ENCODE measurements at places on chromosomes 3 and 15.
A peak's percentile ranks its signal among the peaks of the same experiment; 100 is the strongest.

DNA sequence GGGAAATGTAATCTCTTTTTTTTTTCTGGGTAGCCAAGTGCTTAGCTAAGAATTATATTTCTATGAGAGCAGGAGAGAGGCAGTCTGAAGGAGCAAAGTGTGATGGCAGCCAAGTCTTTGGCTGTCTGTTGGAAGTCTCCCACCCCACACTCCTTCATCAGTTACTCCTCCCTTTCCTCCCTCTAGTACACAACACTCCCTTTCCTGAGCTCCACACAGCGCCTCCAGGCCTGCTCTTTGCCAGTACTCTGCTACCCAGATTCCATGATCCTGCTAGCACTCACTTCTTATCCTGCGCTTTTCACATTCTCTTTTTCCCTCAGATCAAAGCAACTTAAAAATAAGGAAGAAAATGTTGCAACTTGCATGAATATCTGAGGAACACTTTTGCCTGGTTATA, 37.4 kb upstream of the SNRK start:
- DNase-seq: no peak

GRCh38 chr3:11554236-11554610, 89.5 kb downstream of the VGLL4 start:
- DNase-seq: no peak

- no peak for DNase-seq
Measured at GRCh38 chr3:32397941-32398340, 6.3 kb downstream of the CMTM7 start.

DNA sequence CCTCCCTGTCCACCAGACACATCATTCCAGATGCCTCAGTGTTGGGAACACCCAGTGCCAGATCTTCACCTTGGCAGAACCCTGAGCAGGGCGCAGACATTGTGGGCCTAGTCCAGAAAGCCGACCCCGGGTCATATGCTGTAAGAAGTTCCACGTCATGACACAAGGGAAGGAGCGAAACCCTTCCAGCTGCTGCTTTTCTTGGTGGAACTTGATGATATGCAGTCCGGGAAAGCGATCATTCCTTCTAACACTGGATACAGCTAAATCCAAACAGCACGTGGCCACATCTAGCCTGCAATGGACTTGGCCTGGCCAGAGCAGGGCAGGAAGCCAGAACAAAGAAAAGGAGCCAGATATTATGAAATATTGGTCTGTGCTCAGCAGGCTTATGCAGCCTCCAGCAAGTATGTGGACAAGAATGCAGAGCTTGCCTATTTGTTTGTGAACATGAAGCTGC, 22.0 kb downstream of the GASK1A start:
- no peak for DNase-seq

DNA sequence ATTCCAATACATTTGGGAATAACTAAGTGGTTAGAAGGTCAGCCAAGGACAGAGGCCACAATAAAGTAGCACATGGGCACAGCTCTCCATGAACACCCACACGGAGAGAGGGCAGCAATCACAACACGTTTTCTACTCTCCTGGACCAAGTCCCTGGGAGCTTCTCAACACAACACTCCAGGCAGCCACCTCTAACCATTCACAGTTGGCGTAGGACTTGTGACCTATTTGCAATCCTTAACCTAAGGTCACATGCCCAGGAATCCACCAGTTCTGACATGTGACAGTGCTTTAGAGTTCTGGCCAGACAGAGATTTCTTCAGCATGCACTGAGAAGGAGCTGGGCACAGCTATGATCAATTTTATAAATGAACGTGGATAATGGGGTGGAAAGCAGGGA, 280.8 kb downstream of the SHQ1 start:
- no peak for DNase-seq

GRCh38 chr3:536417-536813, 339.9 kb downstream of the CHL1 start:
- DNase-seq: no peak

DNA sequence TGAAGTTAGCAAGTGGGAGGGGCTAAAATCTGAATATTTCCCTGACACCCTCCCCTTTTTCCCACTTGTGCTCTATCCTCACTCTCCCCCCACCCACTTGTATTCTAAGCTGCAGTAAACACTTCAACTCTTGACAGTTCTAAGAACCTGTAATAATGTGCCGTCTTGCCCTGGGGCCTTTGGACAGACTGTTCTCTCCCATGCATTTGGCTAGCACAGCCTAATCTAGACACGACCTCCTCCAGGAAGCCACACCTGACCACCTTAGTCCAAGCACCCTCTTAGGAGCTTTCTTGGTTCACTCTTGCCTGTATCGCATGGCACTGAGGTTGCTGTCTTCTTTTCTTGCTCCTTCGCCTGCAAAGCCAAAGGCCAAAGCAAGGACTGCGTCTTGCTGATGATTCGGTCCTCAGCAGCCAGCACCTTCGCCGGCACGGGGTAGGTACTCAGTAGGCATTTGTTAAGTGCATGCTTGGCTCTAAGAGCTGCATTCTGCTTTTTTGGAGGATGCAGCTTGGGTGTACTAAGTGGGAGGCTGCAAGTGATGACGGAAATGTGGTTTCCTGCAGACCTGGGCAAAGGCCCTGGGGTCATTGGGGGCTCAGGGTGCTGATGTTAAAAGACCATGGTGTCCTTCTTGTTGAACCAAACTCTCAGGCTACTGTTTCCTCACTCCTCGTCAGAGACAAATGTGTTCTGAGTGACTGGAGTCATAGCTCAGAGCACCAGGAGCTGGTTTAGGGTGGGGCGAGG, 2.0 kb upstream of the ZNF710 start:
- DNase-seq: no peak

GRCh38 chr3:193850084-193850619, 257.1 kb downstream of the OPA1 start:
- DNase-seq: no peak

DNA sequence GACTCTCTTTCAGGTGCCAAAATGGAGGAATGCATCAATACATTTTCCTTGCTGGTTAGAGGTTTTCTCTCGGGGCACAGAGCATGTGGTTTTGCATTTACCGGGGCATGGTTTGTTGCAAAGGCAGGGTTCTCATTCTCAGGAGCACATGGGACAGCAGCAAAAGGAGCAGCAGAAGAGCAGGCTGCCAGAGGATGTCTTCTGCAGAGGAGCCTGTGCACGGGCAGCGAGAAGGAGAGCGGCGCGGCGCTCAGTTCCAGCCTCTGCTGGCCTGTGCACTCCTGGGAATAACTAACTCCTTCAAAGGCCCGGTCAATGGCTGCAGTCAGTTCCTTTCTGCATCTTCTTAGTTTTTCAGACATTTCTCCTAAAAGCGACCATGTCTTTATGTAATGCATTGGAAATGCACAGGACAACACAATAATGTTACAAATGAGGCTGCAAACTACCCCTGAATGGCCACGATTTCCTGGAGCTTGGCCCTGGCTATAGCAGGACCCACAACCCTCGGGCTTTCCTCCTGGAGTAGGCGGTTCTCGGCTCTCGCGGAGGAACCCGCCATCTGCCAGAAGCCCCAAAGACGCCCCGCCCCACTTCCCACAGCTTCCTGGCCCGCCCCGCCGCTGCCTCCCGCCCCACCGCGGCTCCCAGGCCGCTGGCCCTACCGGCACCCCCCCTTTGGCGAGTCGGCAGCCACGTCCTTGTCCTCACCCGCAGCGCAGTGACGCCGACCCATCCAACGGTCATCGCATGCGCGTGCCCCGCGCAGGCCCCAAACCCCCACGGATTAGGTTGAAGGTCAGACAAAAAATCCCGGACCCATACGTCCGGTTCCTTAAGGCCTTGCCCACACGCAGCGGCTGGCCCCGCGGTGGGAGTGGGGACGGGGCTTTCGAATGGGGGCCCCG, at the start of gene C3orf62:
C3orf62 (minus strand) TSS at position 758 of the 908 bp plus-strand sequence; CDS start at position 398, 360 bp downstream.
- peak; percentile 44 for DNase-seq

- no peak for DNase-seq
Measured at GRCh38 chr15:41647262-41647661, 12.9 kb upstream of the MGA start.

DNA sequence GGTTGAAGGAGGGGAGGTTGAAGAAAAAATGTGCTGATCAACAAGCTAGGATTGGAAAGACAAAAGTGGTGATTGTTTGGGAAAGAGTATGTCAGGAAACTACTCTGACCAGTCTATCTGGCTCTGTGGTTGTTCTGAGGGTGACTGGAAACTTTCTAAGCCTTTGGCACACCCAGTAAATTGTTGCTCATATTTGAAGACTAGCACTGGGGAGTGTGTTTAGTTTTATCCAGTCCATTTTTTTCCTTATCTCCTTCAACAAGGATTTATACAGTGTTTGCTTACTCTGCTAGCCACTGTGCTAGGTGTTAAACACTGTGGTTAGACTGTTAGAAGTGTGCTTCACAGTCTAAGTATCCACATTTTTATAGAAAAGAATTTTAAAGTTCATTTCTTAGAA, 28.8 kb downstream of the PPM1L start:
- no peak for DNase-seq

GRCh38 chr3:113064183-113064582, 73.4 kb downstream of the GTPBP8 start:
- no peak for DNase-seq

- no peak for DNase-seq
Measured at GRCh38 chr3:62415312-62415801, 42.0 kb upstream of the FEZF2 start.

DNA sequence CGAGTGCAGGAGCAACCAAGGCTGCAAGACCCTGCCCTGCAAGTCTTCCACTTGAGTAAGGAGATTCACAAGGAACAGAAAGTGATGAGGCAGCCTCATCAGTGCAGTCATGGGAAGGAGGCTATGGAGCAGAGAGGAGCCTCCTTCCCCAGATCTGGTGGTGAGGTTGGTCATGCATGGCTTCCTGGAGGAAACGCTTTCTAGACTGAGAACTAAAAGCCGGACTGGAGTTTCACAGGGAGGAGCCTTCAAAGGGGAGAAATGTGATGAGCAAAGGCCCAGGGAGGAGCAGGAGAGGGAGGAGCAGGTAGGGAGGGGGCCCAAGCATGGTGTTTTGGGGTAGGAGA, 139.9 kb downstream of the SRGAP3 start:
- DNase-seq: no peak

DNA sequence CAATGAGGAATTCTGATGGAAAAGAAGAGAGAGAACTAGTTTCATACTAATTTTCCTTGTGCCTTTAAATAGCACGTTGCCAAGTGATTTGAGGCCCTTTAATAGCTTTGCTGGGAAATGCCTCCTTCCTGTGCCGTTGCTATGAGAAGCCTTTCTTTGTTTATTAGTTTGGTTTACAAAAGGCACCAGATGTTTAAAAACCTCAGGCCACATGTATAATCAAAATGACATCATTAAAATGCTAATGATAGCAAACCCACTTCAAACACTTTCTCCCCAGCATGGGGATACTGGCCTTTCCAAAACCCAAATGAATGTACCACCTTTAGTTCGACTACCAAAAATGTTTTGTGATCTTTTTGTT, 50.0 kb upstream of the TBC1D23 start:
- DNase-seq: no peak

DNA sequence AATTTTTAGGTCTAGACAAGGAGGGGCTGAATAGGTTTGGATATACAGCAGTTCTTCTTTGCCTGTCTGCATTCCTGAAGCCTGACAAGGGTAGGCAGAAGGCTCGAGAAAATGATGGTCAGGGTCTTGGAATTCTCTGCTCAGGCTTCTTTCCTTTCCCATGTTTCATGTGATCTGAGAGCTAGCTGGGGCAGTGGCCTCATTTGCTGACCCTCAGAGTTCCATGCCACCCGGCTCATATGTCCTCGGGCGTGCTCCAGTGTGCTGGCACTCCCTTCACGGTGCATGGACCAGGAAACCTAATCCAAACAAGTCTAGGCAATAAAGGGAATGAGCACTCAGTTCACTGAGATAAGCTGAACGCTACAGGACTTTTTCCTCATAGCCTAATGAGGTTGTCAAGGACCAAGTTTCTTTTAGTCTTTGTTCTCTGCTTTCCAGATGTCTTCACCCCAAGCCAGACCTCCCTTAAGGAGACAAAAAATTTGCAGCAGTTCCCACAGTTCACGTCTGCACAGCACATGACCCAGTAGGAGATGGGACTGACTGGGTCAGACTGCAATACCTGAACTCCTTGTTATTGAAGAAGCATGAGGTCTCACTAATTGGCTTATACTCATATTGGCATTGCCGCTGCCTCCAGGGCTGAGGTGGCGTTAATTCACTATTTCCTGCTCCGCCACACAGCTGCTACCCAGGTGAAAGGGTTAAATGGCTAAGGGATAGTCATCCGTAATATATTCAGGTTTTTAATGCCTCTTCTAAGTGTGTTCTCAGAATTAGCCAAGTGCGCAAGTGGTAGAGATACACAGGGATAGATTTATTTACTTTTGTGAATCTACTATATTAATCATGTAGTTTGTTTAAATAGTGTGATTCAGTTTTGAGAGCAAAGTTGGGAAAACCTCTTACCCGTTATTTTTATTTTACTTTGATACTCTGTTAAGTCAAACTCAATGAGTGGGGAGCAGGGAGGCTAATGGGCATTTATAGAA, 15.3 kb upstream of the RTP4 start:
- no peak for DNase-seq

- DNase-seq: no peak
Measured at GRCh38 chr15:98938799-98939198, 68.8 kb downstream of the PGPEP1L start.

- DNase-seq: no peak
Measured at GRCh38 chr3:55156851-55157650, 229.2 kb upstream of the LRTM1 start.

DNA sequence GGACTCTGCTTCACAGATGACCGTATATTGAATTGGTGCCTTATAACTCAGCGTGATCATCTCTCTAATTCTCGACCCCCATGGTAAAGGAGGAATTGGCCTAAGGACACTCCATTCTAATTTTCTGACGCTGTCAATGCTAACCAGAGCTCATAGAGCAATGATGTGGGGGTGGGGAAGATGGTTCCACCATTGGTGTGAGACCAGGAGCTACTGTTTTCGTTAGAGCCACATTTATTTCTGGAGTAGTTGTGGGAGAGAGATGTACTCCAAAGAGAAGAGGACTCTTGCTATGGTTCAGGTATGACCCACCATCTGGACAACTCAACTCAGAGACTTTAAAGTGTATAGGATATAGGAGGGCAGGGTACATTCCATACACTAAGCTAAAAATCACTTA, 16.3 kb downstream of the ZBTB38 start:
- DNase-seq: no peak

GRCh38 chr3:126212250-126212619, 31.8 kb upstream of the ALDH1L1 start:
- DNase-seq: no peak

- no peak for DNase-seq
Measured at GRCh38 chr3:151147299-151147698, 55.7 kb downstream of the GPR171 start.

DNA sequence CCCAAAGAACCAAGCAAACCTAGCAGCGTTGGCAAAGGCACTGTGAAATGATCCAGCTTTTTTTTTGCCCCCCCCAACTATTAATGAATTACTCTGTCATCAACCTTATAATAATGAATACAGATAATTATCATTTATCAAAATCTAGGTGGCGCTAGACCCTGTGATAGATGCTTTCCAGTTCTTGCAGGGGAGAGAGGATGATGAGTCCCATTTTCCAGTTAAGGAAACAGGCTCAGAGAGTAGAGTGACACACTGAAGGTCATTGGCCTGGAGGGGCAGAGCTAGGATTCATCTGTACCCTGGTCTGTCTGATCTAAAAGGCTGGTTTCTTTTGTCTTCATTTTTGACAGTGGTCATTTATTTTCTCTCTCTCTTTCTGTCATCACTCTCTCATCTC, 5.0 kb downstream of the ACOX2 start:
- no peak for DNase-seq

- no peak for DNase-seq
Measured at GRCh38 chr3:52697632-52697965, 8.0 kb downstream of the GLT8D1 start.

Data from activated naive CD8-positive, alpha-beta T cell treated with anti-CD3 and anti-CD28 coated beads, Interleukin-2, amount 50 U/mL, for 16 hours (primary cell).